ENCODE measurements at places on chromosomes 11 and 22.

GRCh38 chr11:35348898-35349687, 70.3 kb downstream of the SLC1A2 start:
- no peak for DNase-seq

GRCh38 chr11:114483929-114484328, 44.7 kb downstream of the REXO2 start:
- no peak for DNase-seq

GRCh38 chr11:117691516-117691915, 105.5 kb downstream of the DSCAML1 start:
- DNase-seq = no peak

DNA sequence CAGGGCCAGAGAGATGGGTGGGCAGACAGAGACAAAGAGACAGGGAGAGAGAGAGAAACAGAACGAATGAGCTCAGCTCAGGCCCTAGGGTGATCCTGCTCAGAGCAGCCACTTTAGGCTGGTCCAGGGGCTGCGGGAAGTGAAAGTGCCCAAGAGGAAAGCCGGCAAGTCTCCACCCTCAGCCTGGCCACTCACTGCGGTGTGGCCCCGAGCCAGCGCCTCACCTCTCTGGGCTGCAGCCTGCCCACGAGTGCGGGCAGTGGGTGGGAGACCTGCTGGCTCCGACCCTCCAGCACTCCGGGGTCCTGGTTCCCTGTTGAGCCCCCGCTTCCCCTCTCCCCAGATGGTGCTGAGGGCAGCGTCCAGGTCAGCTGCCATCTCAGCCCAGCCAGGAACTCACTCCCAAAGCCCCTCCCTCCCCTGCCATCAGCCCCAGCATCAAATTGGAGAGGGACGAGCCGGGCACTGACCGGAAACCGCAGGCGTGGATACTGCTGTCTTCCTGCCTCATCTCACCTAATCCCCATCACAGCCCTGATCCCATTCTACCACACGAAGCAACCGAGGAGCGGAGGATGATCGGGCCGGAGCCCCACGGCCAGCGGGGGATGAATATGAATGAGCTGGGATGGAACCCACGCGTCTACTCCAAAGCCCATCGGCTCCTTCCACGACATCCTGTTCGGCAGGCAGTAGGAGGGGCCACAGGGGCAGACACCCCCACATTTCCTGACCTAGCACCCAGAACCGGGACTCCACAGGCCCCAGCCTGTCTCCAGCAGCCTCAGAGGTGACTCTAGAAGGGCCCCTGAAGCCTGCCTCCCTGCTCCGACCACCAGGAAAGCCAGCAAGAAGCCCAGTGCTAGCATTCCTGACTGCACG, 16.9 kb downstream of the ELFN2 start:
- DNase-seq = no peak

- DNase-seq = no peak
Observed at GRCh38 chr11:73315293-73316020, 7.4 kb downstream of the ARHGEF17 start.

- no peak for DNase-seq
Observed at GRCh38 chr22:35708453-35708852, 9.2 kb upstream of the APOL5 start.

- DNase-seq = no peak
Observed at GRCh38 chr11:71066311-71066710, 186.1 kb downstream of the SHANK2 start.

DNA sequence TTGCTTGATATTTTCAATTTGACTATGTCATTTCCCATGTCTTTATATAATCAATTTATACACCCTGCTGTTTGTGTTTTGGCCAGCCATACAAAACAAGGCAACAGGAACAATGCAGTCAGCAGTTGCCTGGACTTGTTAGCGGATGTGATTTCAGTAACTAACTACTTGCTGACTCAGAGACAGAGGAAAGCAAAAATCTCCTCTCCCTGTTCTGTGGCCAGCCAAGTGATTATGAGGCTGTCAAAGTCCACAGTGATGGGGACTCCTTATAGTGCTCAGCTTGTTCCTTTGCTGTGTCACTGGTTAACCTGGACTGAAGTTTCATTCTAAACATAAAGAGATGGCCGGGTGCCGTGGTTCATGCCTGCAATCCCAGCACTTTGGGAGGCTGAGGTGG, 32.6 kb upstream of the APLP2 start:
- DNase-seq = no peak

DNA sequence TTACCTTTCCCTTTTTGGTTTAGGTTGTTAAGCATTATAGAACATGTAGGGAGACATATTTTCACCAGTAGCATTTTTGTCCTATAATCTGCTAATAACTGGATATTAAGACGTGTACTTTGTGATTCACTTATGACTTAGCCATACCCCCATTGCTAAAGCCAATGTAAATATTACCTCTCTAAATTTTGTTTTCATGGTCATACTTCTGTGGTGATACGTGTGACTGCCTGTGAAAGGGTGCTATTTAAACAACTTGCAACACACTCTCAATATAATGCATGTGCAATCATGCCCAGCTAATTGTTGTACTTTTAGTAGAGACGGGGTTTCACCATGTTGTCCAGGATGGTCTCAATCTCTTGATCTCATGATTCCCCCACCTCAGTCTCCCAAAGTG, 36.2 kb upstream of the PAK1 start:
- DNase-seq = no peak

Measured in CD4-positive, alpha-beta T cell treated with Interleukin-4 for 1 hour (primary cell).